ENCODE measurements at places on chromosomes 3 and 15.
A peak's percentile ranks its signal among the peaks of the same experiment; 100 is the strongest.

- DNase-seq, result no peak
Observed at GRCh38 chr3:70179111-70179510, 133.3 kb downstream of the MDFIC2 start.

DNA sequence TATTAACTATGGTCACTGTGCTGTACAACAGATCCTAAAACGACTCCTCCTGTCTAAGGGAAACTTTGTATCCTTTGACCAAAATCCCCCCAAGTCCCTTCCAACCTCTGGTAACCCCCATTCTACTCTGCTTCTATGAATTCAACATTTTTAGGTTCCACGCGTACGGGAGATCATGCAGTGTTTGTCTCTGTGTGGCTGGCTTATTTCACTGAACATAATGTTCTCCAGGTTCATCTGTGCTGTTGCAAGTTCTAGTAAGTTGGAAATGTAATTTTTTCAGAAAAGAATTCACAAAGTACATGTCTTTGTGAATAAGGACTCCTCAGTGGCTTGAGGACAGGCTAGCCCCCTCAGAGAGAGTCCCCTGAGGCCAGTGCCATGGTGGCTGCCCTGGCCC is 66.1 kb downstream of the ATP10A start:
- DNase-seq, result no peak

DNA sequence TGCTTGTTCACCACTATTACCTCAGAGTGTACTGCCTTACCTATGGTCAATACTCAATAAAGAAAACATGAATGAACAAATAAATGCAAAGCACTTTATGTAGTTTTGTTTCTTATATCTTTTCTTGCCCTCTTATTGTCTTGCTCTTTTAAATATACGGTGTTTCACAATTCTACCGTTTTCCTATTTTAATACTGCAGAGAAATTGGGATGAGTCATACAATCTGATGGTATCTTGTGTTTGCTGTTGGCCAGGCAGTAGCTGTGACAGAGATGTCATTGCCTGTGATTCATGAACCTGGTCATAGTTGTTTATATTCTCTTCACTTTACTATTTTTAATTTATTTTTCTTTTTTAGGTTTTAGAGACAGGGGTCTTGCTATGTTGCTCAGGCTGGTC is 48.3 kb downstream of the SERP1 start:
- DNase-seq, result no peak

GRCh38 chr3:177061369-177061768 is 135.9 kb downstream of the TBL1XR1 start:
- no peak for DNase-seq

GRCh38 chr3:10195366-10196089 is 30.8 kb downstream of the IRAK2 start:
- DNase-seq, result no peak

GRCh38 chr3:16897254-16897926 is 12.6 kb downstream of the PLCL2 start:
- no peak for DNase-seq

DNA sequence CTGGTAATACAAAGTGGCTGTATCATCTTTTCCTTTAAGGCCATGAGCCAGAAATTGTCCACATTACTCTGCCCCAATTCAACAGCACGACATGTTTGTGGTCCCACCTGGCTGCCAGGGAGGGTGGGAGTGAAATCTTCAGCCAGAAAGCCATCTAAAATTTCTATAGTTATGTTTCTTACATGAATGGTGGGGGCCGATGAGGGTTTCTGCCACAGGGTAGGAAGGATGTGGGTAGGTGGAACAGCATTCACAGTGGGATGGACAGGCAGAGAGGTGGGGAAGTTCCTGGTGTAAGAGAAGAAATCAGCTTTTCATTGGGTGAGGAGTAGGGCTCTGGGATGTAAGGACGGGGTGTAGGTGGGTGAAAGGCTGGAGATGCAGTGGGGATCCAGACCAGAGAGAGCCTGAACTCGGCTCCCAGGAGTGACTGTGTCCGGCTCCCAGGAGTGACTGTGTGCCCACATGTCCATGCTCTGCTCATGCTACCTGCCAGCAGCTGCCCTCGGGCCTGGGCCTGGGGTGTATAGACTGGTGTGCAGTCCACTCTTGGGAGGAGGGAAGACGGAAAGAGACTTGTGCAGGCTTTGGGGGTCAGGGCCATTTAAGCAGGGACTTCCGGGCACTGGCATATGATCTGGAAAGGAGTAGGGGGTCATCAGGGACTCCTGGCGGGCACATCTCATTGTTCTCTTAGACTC is 3.8 kb upstream of the FBLN2 start:
- DNase-seq, result no peak

- DNase-seq, result no peak
Observed at GRCh38 chr3:150124142-150124541, 153.4 kb upstream of the PFN2 start.

- DNase-seq, result no peak
Observed at GRCh38 chr3:67875858-67876257, 221.4 kb upstream of the SUCLG2 start.

DNA sequence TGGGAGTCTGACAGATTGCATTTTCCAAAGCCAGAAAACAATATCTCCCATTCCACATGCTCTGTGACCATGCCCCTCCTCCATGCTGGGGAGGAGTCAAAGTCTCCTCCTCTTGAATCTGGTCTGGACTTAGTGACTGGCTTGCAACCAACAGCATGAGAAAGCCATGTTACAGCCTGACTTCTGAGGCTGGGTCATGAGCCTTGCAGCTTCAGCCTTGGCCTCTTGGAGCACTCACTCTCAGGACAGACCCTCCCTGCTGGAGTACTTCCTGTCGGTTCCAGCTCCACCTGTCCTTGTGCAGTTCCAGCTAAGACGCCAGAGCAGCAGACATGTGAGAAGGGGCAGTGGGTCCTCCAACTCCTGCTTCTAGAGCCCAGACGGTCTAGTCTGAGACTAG is 49.7 kb upstream of the RBSN start:
- peak; percentile 83 for DNase-seq

DNA sequence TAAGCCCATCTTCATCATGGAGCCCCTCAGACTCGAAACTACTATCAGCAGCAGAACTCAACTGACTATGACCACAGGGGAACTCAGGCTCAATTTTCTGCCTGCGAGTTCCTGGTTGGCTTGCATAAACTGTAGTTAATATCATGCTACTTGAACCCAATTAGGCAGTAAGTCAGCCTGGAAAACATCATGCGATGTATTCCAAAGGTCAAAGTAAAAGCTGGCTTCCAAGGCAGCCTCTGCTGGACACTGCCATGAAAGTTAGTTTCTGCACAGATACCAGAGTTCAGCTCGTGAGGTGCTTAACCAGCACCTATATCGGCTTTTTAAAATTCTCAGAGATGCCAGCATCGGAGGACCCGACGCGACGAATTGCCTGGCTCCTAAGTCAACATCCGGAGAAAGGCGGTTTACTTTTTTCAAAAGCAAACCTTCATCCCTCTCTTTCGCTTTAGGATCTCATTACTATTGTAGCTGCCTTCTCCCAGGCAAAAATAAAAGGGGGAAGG is 3.8 kb downstream of the ANP32A start:
- peak; percentile 22 for DNase-seq

GRCh38 chr15:70199124-70199482 is 101.4 kb upstream of the TLE3 start:
- no peak for DNase-seq

GRCh38 chr3:102144063-102144462 is 290.8 kb upstream of the ZPLD1 start:
- DNase-seq, result no peak

DNA sequence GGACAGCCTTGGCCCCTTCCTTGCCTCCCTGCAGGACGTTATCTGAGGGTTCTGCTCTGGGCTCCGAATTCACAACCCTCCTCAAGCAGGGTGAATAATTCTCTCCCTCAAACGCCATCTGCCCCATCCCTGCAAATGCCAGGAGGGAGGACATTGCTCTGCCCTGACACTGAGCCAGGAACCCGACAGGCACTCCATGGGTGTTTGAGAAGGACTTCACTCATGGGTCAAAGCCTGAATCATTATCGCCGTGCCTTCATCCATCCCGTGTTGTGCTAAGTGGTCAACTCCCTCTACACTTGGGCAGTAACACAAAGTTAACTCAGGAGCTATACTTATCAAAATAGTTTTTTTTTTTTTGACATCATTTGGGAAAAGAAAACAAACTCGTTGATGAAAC is 261.8 kb upstream of the IGF1R start:
- no peak for DNase-seq

GRCh38 chr3:168417016-168417415 is 321.3 kb upstream of the GOLIM4 start:
- DNase-seq, result no peak

DNA sequence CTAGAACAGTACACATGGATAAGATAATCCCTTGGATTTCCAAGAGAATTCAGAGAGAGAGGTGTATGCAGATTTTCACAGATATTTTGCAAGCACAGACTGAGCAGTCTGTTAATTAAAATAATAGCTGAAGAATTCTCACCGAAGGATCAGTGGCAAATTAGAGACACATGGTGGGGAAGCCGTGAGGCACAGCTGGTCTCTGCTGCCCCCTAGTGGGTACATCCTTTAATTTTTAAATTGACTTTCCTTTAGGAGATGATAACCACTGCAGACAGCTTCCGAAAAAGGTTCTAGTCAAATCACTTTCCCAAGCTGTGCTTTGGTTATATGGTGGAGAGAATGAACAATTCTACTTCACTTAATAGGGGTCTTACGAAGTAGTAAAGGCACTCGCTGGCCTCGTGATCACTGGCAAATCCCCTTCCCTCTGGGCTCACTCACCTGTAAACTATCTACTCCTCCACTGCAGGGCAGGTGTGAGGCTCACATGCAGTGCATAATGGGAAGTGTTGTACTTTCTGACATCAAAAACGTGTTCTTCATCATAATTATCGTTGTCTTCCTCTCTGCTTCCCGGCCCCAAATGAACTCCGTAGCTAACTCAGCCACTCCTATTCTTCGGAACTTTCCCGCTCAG is 19.5 kb downstream of the MESD start:
- DNase-seq, result peak; percentile 62

DNA sequence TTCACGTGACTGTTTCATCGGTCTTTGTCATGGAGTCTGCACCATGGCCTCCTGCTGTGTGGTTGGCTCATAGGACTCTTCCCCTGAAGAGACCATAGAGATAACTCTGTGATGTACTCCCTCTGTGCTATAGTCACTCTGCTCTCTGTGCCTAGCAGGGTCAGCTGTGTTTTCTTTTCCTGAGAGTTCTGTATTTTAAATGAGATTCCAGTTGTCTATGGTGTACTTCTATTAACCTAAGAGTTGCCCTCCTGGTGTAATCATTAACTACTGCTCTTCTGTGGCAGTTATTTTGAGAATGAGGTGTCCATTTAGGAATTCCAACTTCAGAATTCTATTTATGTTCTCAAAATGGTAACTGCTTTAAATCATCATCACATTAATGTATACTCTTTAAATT is 114.5 kb upstream of the ARPP21 start:
- no peak for DNase-seq

GRCh38 chr3:149203758-149204157 is 17.9 kb downstream of the CP start:
- no peak for DNase-seq

DNA sequence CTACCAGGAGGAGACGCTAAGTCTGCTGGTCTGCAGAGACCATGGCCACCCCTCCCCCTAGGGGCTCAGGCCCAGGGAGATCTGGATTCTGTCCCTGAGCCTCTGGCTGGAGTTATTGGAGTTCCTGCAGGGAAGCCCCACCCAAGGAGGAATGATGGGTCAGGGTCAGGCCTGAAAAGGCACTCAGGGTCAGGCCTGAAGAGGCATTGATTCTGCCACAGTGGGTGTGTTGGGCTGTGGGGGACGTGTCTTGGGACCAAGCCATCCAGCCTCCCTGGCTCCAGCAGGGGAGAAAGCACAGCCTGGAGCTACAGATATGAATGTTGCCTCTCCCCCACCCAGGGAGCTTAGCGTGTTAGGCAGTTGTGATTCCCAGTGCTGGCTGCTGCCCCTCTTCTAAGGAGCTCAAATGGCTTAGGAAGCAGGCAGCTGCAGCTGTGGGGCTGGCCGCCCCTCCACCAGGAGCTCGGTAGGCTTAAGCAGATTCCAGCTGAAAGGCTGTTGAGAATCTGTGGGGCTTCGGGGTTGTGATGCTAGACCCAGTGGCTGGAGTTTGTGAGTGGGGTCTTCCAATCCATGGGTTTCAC is 176.7 kb downstream of the CHL1 start:
- DNase-seq, result no peak

DNA sequence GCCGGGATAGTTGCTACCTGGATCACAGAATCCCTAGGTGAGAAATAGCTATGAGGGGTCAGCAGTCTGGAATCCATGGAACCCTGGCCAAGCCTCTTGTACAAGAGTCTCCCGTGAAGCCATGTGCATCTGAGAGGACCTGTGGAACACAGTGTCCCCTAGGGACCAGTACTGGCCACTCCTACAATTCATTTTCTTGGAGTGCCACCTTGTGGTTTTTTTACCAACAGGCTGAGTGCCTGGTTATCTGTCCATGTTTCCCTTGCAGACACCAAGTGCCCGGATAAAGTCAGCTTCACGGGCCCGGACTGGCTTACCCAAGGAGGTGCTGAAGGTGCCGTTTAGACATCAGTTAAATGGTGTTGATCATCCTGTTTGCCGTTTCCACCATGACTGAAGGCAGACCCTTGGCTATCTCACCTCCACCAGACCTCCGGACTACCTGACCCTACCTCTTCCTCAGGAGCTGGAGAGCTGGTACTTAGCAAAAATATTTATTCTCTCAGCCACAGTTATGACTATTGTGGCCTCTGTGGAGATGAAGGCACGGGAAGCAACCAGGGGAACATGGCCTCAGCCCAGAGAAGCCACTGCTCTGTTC is 93.9 kb downstream of the RBPMS2 start:
- DNase-seq, result peak; percentile 79

- no peak for DNase-seq
Observed at GRCh38 chr3:195224156-195224979, 46.6 kb downstream of the XXYLT1 start.

- DNase-seq, result no peak
Observed at GRCh38 chr3:43023746-43024145, 44.6 kb downstream of the GASK1A start.

- no peak for DNase-seq
Observed at GRCh38 chr3:45597171-45597570, 2.6 kb downstream of the LIMD1 start.

DNA sequence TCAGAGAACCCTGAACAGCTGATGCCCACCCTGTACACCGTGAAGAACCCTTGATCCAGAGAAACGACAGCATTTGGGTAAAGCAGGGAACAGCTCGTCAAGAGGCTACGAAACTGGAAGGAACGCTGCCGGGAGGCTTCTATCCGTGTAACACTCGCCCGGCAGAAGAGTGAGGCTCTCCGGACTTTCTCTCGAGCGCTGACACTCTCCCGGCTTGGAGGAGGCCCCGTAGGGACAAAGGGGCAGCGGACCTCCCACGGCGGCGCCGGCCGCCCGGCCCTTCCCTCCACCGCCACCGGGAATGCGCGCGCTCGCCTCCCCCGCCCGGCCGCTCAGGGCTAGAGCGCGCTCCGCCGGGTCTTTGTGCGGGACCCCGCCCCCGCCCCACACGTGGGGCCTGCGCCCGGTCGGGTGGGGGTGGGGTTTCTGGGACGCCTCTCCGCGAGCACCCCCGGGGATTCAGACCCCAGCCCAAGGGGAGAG is 1.7 kb downstream of the HYAL2 start:
- DNase-seq, result peak; percentile 67

GRCh38 chr3:171295484-171296373 is 164.5 kb downstream of the TNIK start:
- no peak for DNase-seq

GRCh38 chr3:127325629-127325961 is 37.7 kb upstream of the PRR20G start:
- no peak for DNase-seq

Data from SK-N-DZ (cell line).